Activated T-cell treated with anti-CD3 and anti-CD28 coated beads for 4 hours (primary cell): ENCODE measurements at places on chromosomes 1 and 21.

- DNase-seq = no peak
Observed at GRCh38 chr1:211920141-211920572, 89.6 kb upstream of the LPGAT1 start.

GRCh38 chr1:219529116-219529515, 83.8 kb downstream of the ZC3H11B start:
- DNase-seq = no peak

DNA sequence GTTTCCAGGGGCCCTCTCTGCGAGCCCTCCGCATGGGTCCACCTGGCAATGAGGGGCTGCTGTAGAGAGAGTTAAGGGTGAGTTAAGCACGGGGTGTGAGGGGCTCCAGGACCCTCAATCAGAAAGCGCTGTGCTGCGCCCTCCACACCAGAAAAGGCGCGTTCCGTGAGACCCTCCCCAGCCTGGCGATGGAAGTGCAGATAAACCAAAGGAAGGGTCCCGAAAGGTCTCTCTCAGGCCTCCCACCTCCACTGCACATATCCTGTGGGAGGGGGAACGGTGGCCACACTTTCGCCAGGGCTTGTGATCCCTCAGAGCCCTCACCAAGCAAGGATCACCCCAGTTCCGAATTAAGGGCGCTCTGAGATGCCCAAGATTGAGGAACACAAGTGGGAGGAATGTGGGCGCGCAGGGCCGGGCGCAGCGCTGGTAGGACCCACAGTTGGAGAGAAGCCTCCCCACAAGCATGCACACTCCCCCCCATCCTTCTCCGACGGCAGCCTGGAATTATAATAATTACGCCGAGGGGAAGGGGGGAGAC, 1.1 kb downstream of the WNT3A start:
- DNase-seq = no peak

- no peak for DNase-seq
Observed at GRCh38 chr1:115630342-115630741, 11.4 kb upstream of the VANGL1 start.

- DNase-seq = no peak
Observed at GRCh38 chr1:117561551-117561950, 44.3 kb upstream of the TENT5C start.

- DNase-seq = no peak
Observed at GRCh38 chr21:31221043-31221442, 123.0 kb downstream of the TIAM1 start.

- no peak for DNase-seq
Observed at GRCh38 chr1:86687595-86687994, 16.8 kb upstream of the SH3GLB1 start.

DNA sequence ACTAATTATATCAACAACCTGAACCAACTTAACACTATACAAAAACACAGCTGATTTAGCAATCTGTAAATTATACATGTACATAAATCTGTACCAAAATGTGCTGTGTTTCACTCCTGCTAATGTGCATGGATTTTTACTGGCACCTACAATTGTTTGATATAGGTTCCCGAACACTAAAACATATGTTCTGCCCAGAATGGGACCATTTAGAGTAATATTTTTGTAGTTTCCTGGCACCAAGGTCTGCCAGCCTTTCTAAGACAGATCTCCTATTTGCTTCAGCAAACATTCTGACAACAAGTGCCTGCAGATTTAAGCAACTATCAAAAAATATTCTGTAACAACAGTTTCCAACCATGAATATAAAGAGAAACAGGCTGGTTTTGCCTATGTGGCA, 4.2 kb downstream of the KCNH1 start:
- DNase-seq = no peak

DNA sequence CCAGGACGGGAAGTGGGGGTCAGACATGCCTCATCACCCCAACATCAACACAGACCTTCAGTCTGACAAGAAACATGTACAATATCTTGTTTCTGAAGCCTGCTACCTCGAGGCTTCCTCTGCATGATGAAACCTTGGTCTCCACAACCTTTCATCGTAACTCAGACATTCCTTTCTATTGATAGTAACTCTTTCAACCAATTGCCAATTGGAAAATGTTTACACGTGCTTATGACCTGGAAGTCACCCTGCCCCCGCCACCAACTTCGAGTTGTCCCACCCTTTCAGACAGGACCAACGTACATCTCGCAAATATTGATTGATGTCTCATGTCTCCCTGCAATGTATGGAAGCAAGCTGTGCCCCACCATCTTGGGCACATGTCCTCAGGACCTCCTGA, 159.5 kb downstream of the ETS2 start:
- DNase-seq = no peak
